ENCODE measurements at places on chromosomes 4 and X.

GRCh38 chr4:2276581-2277325, 14.8 kb upstream of the MXD4 start:
- no peak for DNase-seq

- DNase-seq = no peak
These were observed 278.7 kb downstream of the RCHY1 start for GRCh38 chr4:75235359-75235951.

GRCh38 chr4:90171491-90171890, 44.3 kb downstream of the CCSER1 start:
- no peak for DNase-seq

GRCh38 chr4:74325886-74326285, 17.6 kb downstream of the EPGN start:
- no peak for DNase-seq

DNA sequence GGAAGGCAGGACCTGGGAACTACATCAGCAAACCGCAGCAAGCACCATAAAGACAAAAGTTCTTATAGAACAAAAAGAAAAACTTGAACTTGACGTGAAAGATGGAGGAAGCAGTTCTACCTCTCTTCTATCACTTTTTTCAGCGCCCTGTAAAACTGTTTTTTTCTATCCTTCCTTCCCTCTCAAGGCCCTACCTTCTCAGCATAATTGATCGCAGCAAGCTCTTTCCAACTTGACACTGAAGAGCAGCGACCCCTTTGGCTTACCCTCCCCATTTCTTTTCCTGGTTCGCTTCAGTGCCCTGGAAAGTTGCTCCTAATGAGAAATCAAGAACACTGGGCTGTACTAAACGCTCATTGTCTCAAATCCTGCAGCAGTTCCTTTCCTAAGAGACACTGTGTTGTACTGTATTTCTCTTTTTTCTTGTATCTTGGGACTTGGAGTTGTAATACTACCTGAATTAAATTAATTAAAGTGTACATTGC, 150.6 kb upstream of the SLC4A4 start:
- no peak for DNase-seq

GRCh38 chr4:81404741-81405140, 67.0 kb downstream of the RASGEF1B start:
- no peak for DNase-seq

DNA sequence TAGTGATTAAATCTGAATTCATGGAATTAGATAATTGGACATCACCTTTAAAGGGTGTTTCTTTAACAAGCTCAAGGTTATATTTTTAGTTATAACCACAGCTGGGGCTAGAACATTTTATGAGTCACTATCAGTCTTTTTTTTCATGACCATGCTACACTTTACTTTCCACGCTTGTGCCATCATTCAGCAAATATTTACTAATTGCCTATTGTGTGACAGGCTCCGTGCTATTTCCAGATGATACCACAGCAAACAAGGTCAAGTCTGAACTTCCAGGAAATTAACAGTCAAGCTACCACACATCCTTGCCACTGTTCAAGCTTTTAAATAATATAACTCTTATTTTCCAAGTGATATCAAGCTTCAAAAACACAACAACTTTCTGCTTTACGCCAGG, 16.5 kb downstream of the SPANXN3 start:
- no peak for DNase-seq

DNA sequence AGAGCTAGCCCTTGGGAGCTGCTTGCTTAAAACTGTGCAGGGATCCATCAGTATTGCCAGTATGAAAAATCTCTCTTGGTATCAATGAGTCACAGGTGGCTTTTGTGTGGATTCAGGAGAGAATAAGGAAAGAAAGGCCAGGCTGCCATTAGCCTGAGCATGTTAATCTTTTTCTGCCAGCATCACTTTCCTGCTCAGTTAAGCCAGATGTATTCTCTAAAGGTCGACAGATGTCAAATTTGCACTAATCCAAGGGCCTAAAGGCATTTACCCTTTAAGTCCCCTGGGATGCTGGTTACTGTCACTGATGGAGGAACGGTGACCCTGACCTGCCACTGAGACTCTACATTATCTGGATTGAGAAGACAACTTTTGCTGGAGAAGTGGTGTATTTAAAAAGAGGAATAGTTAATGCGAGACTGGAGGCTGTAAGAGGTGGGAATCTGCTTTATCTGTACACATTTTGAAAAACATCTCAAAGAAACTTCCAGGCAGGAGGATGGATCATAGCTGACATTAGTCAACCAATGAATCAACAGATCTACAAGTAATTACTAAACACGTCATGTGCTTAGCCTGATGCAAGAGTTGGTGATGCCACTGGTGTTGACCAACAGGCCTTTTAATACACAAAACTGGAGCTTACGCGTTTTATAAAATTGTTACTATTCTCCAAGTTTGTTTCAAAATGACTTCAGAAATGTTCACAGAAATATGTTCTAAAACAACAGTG, 241.4 kb upstream of the ANXA3 start:
- no peak for DNase-seq

GRCh38 chrX:13506574-13506973, 62.8 kb upstream of the EGFL6 start:
- peak; percentile 38 for DNase-seq

DNA sequence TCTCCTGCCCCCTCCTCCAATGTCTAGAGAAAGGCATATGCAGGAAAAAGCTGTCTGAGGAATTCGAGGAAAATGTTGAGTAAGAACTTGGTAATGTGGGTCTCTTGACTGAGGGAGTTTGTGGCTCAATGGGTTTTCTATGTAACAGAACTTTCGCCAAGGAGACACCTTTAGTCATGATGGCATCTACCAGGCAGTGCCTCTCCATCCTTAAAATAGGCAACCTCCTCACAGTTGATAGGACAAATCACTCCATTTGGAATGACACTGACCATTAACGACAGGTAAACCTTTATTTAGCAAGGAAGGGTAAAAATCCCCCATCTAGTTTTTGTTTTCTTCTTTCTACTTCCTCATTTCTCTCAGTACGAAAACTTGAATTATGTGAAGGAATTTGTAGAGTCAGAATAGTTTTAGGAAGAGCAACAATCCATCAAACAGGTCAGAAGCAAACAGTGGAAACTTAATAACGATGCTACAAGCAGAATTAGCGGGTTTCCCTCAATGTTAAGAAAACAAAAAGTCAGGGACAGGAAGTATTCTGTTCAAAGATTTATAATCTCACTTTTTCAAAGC, 2.7 kb downstream of the GSX2 start:
- DNase-seq = no peak

GRCh38 chr4:122540838-122541237, 80.0 kb downstream of the IL21 start:
- no peak for DNase-seq

DNA sequence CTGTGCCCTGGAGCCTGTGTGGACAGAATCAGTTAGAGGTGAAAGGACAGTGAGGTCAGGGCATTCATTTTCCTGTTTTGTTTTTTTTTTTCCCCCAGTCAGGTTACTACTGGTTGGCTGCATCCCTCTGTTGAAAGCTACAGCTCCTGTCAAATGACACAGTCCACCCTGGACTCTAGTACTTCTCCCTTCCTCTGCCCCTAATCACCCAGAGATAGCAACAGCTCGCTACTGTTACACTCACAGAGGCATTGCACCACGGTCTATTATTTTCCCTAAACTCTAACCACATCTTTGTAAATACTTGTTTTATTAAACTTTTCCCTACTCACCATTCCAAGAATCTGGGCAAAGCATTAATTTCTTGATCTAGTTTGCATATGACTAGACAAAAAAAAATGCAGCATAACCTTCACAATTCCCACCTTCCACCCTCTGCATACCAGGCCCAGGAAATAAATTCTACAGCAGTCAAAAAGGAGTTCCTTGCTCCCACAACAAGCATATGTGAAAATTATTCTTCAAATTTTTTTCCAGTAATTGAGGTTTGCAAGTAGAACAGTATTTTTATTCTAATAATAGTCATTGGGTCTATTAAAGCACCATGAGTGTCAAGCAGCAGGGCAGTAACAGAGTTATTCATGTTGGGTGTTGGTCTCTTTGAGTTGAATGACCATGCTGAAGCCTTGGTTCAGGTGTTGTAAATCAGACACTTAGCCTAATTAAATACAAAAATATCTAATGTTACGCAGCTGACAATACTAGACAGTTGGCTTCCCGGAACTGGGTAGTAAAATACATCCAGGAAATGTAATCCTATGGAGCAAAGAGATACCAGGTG, 329.2 kb downstream of the INPP4B start:
- DNase-seq = peak; percentile 5

- DNase-seq = peak; percentile 73
These were observed 15.9 kb downstream of the PCGF3 start for GRCh38 chr4:721261-722168.

GRCh38 chrX:39170464-39170863, 369.2 kb downstream of the MID1IP1 start:
- no peak for DNase-seq

DNA sequence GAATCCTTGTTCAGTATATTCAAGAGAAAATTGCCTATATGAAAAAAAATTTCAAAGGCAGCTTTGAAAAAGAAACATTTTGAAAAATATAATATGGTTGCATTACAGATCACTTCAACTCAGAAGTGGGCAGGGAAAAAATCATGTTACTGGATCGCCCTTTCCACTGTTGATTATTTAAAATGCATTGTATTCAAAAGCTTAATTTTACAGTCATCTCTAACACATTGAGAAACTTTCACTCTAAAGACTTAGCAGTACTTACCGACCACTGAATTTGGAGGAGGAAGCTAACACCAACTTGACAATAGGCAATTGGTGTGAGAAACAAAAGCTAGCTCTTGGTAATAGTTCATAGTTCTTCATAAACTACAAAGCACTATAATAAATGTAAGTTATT, 101.9 kb downstream of the CEP135 start:
- DNase-seq = no peak

DNA sequence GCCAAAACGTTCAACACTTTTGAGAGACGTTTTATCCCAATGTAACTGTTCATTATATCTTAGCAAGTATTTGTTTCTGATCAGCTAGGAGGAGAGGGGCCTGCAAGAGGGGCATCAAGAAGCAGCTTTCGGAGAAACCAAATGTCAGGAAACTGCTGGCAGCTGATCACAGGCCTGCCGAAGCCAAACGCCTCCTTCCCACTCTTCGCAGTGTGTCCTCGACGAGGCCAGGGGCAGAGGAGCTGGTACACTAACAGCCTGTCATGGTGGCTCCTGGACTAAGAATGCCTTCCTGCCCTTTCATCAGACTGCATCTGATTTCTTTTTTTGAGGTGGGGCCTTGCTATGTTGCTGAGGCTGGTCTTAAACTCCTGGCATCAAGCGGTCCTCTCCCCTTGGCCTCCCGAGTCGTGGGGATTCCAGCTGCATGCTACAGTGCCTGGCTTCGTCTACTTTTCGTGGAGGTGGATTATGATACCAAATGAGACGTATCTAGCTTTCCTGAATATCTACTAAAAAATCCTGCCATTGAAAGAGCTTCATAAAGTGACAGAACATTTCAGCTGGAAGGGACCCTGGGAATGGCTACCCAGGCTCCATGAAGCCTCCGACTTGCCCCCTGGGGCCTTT, 134.8 kb downstream of the AFAP1 start:
- DNase-seq = no peak

- DNase-seq = no peak
These were observed 53.0 kb upstream of the RASSF6 start for GRCh38 chr4:73673286-73673685.

GRCh38 chr4:25663781-25664180, 8.1 kb downstream of the SLC34A2 start:
- DNase-seq = no peak

DNA sequence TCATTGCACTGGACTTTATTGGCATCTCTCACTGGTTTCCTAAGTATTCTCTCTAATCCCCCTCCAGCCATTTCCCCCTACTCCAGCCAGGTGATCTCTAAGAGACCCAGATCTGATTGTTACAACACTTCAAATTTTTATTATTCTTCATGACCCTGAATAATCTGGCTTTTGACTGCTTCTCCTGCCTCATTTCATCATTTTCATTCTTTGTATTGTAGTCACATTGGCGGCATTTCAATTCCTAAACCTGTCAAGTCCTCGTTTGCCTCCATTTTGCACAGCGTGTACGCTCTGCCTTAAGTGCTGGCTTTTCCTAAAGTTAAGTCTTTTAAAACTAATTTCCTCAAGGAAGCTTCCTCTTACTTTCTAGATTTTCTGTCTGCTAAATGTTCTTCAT, 31.6 kb downstream of the UBE2K start:
- DNase-seq = no peak

DNA sequence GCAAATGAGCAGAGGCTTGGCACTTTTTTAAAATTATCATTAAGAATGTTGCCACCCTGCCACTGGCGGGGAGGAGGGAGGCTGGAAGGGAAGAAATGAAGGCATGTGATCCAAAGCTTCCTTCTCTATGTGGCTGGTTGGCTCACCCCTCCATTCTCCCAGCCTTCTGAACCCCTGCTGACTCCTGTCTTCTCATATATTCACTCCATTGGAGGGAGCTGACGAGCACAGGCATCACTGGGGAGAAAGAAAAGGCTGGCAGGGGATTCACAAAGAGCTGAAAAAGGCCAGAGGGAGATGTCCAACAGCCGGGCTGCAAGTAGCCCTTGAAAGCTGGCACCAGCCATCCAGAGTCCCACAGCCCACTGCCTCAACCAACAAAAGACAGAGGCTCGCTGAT, 495.6 kb downstream of the BCOR start:
- DNase-seq = no peak

DNA sequence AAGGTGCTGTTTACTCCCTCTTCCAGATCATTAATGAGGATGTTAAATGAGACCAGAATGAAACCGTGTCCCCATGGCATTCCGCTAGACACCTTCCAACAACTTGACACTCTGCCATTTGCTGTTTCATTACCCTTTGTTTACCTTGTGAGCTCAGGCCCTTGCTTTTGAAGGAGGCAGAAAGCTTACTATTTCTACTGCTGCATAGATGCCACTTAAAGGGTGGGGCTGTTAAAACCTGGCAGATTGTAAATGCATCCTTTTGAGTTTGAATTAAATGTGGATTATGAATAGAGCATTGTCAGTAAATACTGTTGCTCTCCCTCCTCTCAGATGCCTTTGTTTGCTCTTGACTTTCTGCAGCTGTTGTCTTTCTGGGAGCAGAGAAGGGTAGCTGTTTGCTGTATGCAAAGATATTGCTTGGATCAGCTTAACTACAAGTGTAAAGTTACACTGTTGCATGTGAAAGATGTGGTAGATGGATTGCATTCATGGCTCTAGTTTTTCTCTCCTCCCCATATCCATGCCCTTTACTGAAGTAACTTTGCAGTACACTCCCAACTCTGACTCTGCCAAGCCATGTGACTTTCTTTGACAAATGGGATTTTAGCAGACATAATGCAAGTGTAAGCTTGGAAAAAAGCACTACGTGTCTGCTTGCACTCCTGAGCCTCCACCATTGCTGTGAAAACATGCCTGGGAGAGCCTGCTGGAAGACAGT, 75.0 kb upstream of the DHX15 start:
- DNase-seq = no peak

DNA sequence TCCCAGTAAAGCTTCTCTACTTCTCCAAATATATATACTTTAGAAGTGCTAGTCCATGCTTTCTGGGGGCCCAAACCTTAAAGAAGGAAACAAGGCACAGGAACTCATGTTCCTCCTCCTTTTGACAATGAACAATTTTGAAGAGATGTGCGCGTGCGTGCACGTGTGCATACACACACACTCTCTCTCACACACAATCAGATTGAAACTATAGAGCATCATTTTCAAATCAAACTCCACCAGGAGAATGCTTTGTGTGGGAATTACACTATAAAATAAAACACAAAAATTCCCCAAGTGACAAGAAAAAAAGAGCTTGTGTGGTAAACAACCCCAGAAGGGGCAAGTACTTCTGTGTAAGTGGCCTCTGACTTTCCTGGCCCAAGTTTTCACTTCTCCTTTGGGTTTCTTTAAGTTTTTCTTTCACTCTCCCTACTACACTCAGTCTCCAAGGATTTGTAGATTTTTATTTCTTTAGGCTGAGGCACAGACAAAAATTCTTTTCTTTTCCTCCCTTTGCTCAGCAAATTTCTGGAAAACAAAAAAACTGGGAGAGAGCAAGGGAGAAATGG, 46.6 kb upstream of the SHISA3 start:
- DNase-seq = no peak
